ENCODE measurements at places on chromosomes 16 and 17.

DNA sequence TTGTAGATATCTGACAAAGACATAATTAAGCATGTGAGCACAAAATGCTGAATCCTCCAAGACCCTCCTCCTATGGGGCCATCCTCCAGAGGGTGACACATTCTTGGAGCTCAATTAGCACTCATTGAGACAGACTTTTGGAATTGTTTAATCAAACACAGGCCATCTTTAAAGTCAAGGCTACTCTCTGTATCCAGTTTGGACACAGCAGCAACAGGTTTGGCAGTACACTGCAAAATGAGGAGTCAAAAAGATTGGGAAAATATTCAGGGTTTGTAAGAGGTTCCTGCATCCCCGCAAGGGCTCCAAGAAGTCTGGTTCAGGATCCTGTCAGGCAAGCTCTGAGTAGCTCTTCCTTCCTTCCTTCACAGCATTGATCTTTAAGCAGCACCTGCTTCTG, 1.3 kb downstream of the ITFG1 start:
- no peak for DNase-seq

GRCh38 chr16:49410226-49410625, 36.6 kb downstream of the C16orf78 start:
- no peak for DNase-seq

DNA sequence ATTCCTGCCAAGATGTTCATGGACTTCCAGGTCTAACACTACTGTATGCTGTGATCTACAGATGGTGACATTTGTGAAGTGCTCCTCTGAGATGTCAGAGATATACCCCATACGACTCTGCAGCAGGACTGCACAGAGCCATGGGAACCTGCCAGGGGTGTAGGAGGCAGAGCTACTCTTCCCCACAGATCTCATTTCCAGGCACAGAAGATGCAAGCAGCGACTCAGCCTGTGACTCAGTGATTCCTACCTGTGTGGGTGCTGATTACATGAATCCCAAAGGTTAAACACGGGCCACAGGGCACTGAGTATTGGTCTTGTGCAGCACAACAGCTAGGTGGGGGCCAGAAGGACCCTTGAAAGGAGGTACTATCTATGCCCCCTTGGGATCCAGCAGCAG, 137.0 kb upstream of the SOX9 start:
- no peak for DNase-seq

DNA sequence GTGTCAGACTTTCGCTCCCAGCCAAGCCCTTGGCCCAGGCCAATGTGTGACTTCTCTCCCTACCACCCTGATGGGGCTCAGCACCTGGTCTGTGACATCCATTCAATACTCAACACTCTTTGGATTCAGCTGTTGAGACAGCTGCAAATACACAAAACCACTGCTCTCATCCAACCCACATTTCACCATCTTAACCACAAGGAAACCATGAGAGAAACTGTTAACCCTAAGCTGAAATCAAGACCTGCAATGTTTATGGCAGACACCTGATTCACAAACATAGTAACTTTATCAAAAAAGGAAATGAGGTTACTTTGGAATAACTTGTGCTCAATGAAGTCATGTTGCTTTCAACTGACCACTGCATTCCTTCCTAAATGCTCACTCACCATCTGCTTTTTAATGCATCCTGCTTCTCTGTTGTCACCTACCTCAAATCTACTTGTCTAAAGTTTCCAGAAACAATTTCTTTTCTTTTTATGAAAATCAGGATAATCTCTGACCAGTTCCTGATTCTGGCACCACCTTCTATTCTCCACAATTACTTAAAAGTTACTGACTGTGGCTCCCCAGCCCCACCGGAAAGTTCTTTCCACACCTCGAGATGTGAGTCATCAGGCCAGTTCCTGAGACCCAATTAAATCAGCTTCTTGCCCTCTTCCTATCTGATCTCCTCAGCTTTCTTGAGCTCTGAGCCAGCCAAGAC, 88.2 kb downstream of the NOG start:
- DNase-seq, result peak; percentile 17

Measured in suppressor macrophage treated with lipopolysaccharide for 1 hour (primary cell).